ENCODE measurements at places on chromosomes 11 and 22.

GRCh38 chr11:119643212-119643875 is 85.7 kb downstream of the NECTIN1 start:
- no peak for DNase-seq

GRCh38 chr11:61453695-61454094 is 23.8 kb downstream of the SDHAF2 start:
- no peak for DNase-seq

GRCh38 chr11:68014157-68014946 is 4.2 kb downstream of the ALDH3B1 start:
- DNase-seq = no peak

- no peak for DNase-seq
These were observed 38.4 kb downstream of the TOLLIP start for GRCh38 chr11:1271002-1271401.

- peak; percentile 28 for DNase-seq
These were observed 596 bp upstream of the TNRC6B start for GRCh38 chr22:40176921-40177737.

DNA sequence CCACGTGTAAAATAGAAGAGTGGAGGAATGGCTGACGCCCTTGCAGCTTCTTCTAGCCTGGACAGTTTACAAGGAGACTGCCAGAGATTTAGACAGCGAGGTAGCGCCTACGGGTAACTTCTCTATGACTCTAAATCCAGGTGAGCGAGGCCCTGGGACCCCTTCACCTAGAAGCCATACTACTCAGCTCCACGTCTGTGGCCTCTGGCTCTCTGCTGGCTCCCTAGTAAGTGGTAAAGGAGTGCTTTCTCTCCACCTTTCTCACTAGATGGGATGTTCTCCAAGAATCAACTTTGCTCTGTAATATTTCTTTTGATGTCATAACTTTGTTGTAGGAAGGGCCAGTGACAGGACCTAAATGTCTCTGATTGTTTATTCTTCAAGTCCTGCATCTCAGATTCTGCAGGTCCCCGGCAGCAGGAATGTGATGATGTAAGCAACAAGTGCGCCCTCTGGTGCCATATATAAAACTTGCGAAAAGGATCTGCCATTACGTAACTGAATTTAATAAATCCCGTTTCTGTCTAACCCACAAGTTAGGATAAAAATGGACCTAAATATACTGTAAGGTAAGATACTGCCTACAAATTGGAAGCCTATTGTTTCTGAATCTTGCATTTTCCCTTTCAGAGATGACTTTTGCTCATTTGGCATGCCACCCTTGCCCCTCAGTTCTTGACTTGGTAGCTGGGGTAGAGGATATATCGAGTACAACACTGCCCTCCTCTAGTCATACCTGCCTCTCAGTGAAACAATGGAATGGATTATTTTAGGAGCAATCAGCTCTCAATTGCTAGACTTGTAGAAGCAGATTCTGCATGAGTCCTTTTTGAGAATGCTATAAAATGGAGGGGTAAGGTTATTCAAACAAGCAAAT is 11.0 kb upstream of the PTPN5 start:
- DNase-seq = no peak

- no peak for DNase-seq
These were observed 492.4 kb upstream of the CCDC90B start for GRCh38 chr11:83778596-83778995.

DNA sequence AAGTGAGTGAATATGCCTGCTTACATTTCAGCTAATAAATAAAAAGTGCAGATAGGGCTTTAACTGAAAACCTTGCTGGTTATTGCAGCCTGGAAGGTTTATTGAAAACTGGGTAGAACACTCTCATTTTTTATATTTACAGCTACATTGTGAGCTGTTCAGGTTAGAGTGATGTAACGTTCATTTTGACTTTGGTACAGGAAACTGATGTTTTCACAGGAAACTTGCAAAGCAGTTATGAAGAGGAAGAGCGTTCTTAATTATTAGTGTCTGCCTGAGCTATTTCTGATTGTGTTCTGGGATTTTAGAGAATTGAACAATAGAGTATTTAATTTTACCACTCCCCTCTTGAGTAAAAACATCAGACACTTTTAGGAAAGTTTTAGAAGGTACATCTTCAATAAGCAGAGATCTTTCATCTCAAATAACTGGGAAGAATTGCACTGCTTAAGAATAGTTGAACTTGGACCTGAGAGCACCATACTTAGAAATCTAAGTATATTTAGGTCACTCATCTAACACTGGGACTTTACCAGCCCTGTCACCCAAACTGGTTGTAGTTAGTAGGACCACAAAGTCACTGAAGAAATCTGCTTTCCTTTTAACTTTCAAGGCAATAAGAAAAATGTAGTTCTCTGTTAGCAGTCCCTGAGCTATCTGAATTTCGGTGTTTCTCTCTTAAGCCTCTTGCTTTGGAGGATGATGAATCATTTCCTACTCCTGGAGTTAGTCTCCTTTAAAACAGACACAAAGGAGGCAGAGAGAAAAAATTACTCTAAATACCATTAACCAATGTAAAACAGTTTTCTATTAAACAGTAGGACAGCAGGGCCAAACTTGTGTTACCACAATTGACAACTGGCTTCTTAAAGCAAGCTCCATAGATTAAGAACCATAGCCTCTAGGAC is 128.6 kb upstream of the DDI1 start:
- DNase-seq = no peak

DNA sequence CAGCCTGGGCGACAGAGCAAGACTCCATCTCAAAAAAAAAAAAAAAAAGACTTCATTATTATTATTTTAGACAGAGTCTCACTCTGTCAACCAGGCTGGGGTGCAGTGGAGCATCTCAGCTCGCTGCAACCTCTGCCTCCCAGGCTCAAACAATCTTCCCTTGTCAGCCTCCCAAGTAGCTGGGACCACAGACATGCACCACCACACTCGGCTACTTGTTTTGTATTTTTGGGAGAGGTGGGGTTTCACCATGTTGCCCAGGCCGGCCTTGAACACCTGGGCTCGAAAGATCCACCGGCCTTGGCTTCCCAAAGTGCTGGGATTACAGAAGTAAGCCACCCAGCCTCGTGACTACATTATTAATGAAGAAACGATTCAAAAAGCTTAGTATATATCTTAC is 5.3 kb upstream of the TYMP start:
- DNase-seq = no peak

GRCh38 chr11:86869966-86870570 is 69.7 kb downstream of the PRSS23 start:
- DNase-seq = no peak

DNA sequence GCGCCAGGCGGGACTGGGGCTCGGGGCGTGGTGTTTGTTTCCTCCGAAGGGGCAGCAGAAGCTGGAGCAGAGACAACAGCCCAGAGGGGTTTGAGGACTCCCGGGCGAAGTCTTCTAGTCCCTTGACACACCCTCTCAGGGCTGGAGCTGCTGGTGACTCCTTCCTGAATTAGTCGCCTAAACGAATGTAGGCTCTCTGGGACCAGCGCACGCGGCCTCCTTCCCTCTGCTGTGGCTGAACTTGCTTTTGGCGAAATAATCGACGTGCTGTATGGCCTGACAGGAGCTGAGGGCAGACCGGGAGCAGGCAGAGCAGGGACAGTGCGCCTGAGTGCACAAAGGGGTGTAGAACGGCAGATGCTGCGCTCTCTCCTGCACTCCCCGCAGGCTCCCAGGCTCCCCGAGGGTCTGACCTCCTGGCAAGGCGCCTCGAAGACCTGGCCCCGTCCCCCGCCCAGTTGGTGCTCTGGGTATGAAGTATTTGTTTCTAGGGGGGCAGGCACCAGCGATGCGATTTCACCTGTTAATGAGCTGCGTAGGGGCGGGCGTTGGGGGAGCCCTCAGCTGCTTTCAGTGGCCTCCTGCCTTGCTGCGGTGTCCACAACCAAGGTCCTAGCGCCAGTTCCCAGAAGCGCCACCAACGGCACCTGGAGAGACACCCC is 5.3 kb downstream of the SLC17A6 start:
- DNase-seq = no peak

DNA sequence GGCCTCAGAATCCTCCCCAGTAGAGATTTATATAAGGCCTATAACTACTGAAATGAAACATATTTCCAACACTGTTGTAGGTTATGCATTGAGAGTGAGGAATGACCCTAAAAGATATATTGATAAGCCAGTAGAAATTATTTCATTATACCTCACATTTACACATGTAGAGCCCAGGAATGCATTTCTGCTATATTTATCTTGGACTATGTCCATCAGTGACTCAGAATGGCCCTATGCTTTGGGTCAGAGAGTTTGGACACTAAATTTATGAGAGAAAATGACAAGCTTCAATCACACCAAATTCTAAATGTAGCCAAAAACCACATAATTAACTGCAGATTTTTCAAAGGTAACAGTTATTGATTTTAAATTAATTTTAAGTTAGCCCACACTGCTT is 761.9 kb downstream of the DLG2 start:
- no peak for DNase-seq

DNA sequence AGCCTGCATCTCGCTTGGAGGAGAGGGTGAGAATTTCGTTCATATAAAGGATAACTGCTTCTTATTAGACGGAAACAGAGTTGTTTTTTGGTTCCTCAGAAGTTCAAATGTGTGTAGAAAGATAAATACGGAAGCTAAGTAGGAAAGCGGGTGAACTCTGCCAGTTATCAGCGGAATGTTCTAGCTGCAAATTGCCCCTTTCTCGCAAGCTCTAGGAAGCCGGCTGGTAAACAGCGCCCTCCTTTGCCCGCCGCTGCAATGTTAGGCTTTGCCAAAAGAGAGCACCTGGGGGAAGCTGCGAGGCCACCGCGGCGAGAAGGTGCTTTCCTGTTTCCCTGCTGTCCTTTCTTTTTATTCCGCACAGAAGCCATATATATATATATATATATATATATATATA is 67.0 kb downstream of the IGLL5 start:
- DNase-seq = no peak

GRCh38 chr11:72684236-72684912 is 10.2 kb upstream of the PDE2A start:
- DNase-seq = peak; percentile 7

GRCh38 chr22:45344334-45344733 is 34.6 kb downstream of the FAM118A start:
- no peak for DNase-seq

- DNase-seq = no peak
These were observed 101.4 kb upstream of the ZC3H12C start for GRCh38 chr11:109991835-109992234.

DNA sequence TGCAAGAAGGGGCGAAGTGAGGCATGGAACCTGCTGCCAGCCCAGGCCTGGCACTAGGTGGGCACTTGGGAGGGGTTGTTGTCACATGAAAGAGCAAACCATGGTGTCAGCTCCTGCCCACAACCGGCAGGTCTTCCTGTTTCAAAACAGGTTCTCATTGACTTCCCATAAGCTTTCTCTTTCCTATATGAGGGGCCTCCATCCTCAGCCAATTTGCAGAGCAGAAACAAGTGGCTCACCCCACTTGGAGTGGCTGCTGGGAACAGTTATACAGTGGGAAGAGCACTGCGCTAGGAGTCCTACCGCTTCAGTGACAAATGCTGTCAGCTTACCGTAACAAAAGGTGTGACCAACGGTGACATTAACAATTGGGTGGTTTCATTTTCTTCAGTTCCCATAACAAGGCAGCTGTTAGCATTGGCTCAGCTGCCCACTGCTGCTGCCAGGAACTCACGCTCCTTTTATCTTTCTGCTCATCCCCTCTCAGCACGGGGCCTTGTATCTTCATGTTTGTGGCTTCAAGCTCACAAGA is 10.2 kb upstream of the SSTR3 start:
- no peak for DNase-seq

GRCh38 chr11:6667733-6668374 is 12.2 kb upstream of the DCHS1 start:
- no peak for DNase-seq

GRCh38 chr11:79388201-79388600 is 52.6 kb downstream of the TENM4 start:
- no peak for DNase-seq

DNA sequence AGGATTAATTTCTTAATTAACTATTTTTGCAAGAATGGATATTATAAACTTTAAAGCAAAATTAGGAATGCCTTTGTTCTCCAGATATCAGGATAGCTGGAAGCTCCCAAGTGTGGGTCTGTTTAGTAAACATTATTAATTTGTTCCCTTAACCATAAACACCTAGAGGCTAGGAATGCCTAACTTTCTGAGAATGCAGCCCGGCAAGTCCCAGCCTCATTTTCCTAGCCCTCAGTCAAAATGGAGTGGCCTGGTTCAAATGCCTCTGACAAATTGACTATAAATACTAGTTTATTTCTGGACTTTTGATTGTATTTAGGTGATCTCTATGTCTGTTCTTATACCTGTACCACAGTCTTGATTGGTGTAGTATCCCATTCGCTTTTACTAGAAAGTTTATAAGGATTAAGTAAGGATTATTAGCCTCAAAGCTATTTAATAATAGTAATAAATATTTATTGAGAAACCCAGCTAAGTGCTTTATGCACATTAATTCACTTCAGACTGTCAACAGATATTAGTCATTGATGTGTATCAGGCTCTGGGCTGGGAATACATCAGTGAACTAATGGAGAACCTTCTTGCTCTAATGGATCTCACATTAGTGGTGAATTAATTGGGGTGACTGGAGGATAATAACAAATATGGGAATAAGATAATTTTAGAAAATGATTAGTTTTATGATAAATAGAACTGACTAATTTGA is 25.8 kb downstream of the PPME1 start:
- no peak for DNase-seq

GRCh38 chr11:46612326-46612725 is 4.7 kb downstream of the HARBI1 start:
- DNase-seq = no peak

- DNase-seq = no peak
These were observed 181.6 kb downstream of the MSANTD4 start for GRCh38 chr11:105840391-105840790.

- no peak for DNase-seq
These were observed 1.9 kb downstream of the FBXO7 start for GRCh38 chr22:32476281-32477195.

DNA sequence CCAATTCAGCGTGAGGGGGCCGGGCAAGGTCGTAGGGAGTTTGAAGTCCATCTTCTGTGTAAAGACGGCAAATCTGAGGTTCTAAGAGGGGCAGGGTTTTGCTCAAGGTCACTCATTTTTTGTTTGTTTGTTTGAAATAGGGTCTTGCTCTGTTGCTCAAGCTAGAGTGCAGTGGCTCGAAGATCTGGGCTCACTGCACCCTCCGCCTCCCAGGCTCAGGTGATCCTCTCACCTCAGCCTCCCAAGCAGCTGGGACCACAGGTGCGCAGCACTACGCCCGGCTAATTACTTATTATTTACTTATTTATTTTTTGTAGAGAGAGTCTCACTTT is 355 bp upstream of the AP1B1 start:
- no peak for DNase-seq

- no peak for DNase-seq
These were observed 41.1 kb downstream of the OR10A6 start for GRCh38 chr11:7889985-7890384.

DNA sequence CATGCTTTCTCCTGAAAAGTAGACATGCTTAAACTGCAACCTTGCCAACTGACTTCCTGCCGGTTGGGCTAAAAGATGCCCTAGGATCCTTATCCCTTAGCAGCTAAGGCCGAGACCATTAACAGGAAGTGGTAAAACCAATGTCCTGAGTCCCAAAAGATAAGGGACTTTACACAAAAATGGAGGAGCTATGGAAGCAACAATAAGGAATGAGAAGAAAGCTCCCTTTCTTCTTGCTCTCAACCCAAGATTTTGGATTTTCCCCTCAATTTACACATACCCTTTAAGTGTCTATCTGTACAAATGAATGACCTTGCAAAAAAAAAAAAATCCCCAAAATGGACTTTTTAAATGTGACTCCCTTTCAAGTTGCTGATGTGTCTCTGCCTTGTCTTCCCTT is 11.1 kb downstream of the MRPL17 start:
- DNase-seq = no peak
